Activated T-cell treated with anti-CD3 and anti-CD28 coated beads, Interleukin-2, amount 50 U/mL, for 72 hours (primary cell): ENCODE measurements at places on chromosomes 4 and X. TPM values are rescaled to one million over a fixed set of nuclear protein-coding genes. Genes with fewer than 3 reads are reported as not detected.

GRCh38 chrX:7047951-7048350, 99.6 kb upstream of the STS start:
- no peak for DNase-seq

DNA sequence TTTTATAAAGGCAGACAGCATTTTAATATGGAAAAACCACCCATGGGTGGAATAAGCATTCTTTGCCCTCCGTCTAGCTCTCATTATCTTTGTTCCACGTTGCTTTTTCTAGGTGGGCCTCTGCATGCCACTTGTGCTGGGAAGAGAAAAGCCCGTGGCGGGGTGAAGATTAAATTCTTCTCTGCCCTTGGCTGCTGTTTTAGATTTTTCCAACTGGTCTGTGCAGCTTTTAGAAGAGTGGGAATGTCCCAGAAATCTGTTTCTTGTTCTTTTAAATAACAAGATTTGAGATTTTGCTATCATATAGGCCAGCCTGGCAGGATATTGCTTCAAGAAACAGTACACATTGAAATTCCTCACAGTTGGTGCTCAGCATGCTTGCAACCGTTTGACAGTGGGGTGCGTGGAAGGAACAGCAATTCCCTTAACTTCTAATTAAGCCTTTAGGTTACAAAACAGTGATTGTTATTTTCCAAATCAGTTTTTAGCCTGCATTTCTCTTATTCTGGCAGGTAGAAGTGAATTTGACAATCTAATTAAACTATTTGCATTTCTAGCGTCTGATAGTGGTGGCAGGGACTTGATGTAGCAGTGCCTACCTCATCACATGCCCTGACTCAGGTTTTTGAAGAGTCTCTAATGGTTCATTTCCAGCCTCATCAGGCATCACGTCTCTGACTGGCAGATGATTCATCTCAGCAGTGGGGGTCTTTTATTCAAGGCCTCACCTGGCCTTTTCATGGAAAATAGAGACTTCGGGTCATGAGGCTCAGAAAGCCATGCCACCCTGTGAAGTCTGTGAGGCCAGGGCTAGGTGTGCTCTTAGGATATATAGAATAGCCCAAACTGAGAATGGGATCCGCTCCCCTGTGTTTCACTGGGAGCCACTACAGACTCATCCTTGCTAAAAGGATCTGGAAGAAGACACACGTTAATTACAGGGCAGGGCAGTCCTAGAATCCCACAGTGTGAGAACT, 50.8 kb downstream of the PPEF1 start:
- DNase-seq: no peak

DNA sequence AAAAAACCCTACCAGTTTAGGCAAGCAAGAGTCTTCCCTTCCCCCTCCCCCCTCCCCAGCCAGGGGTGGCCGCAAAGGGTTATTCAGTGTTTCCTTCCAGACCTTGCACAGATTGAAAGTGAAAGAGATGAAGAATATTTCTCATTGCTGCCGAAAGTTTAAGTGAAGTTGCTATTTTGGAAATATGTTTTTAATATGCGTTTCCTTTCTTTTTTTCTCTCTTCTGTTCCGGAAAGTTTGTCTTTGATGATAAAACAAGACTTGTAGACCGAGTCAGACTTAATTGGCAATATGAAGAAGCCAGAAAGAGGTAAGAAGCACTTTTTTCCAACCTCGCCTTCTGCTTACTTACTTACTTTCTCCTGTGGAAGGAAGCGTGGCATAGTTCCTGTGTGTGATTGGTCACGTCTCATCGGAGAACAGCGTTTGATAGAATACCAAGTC, 58.5 kb upstream of the CLCN4 start:
- DNase-seq: peak; percentile 65

DNA sequence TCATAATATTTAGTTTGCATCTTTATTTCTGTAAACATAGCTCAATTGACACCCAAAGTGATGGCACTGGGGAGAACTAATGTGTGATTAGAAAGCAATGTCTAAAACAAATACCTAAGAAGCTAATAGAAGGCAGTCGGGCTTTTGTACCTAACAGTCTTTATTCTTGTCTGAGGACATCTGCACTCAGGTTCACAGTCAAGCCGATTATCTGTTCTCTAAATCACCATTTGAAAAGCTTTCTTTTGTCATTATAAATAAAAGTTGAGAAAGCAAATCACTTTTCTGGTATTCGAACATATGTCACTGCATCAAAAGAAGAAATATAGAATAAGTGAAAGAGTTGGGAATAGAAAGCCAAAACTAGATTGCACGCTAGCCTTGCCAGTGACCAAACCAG, 2037.9 kb upstream of the TENM3 start:
- DNase-seq: no peak

DNA sequence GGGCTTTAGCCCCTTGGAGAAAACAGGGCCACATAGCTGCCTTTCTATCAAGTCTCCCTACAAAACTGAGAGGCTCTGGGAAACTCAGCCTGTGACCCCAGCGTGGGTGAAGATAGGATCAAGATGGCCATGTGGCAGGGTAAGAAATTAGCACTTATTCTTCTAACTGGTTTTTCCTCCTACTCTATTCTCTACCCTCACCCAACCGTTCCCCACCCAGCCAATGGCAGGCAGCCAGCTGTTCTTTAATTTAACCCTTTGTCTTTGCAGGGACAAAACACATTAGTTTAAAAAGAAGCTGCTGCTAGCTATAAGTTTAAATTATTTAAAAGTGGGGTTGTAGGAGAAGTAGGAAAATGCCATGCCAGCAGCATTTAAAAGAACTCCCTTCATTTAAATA, 2.8 kb downstream of the CLCN5 start:
- DNase-seq: no peak

- no peak for DNase-seq
Observed at GRCh38 chr4:7041801-7042502, 1.2 kb upstream of the TADA2B start.

GRCh38 chr4:42676066-42676951, 19.4 kb upstream of the ATP8A1 start:
- DNase-seq: no peak

GRCh38 chr4:121164291-121164690, at the start of gene TNIP3:
TNIP3 (minus strand) TSS chr4:121164321; CDS start chr4:121164125, 196 bp downstream.
- DNase-seq: no peak

DNA sequence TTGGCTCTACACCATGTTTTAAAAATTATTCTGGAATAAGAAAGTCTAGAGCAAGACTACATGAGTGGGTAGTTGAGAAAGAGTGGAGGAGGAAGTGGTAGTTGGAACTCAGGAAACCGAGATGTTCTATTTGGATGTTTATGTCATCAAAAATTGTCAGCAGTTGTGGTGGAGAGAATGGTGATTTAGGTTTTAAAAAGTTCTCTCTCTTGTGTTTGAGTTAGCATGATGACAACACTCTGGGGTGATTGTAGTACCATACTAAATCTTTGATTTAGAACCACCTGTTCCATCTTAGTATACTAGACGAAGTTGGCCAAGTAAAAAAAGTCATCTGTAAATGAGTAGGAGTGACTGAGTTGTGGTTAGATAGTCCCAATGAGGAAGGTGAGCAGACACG, 40.7 kb downstream of the KLHL2 start:
- no peak for DNase-seq

DNA sequence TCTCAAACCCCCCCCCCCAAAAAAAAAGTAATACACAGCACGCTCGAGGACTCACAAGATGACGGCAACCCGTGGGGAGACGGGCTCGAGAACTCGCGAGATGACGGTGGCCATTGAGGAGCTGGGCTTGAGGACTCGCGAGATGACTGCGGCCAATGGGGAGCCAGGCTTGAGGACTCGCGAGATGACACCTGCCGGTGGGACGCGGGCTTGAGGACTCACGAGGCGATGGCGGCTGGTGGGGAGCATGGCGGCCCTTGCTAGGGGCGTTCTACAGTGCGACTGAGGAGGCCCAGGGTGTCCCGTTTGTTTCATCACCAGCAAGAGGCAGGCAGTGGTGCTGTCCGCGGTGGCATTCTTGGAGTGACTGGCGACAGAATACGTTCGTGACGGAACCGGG, 172.4 kb upstream of the MAGEB16 start:
- no peak for DNase-seq

GRCh38 chr4:14518136-14518535, 484.1 kb upstream of the CPEB2 start:
- no peak for DNase-seq

GRCh38 chr4:163072222-163072621, 94.5 kb downstream of the NAF1 start:
- no peak for DNase-seq

- DNase-seq: no peak
Observed at GRCh38 chr4:72689923-72690322, 120.9 kb upstream of the ADAMTS3 start.

GRCh38 chrX:28787206-28787605, 200.0 kb downstream of the IL1RAPL1 start:
- DNase-seq: no peak

DNA sequence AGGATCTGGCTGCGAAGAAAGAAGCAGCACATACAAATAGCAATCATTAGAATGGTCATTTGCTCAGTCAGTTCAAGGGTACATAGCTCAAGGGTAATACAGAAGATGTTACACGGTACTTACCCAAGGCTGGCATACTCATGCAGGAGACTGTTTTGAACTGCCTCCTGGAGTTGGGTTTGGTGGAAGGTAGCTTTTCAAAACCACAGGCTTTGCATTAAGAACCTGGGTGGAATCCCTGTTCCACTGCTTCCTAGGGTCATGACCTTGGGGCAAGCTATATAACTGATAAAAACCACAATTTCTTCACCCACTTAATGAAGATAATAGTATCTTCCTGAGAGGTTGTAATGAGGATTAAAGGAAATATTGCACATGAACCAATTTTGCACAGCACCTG, 36.5 kb downstream of the TBC1D9 start:
- no peak for DNase-seq

GRCh38 chr4:122666527-122667245, 45.8 kb upstream of the IL21 start:
- peak; percentile 21 for DNase-seq

DNA sequence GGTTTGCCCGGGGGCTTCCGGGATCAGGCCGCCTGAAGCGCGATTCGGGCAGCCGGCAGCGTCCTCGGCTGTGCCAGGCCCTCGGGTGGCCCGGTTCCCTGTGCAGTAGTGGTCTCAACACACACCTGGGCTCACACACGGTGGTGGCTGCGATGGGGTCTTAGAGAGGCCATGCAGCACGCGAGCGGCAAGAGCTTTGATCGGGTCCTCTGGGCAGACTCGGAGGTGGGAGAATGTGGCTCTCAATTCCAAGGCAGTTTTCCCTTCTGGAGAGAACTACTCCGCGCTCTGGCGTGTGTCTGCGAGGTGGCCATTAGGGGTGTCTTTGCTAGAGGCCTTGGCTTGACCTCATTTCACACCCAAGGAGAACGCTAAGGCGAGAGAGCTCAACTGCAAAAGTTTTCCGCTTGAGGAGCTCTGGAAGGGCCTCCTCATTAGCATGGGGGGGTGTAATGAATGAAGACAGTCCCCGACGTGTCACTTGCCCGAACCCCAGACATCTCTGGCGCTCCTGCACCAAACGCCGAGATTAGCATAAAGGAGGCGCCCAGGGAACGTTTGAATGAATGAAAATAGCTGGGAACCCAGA, 771 bp upstream of the RBPJ start:
- DNase-seq: peak; percentile 64

- DNase-seq: no peak
Observed at GRCh38 chr4:184167576-184167975, 50.1 kb downstream of the ENPP6 start.

DNA sequence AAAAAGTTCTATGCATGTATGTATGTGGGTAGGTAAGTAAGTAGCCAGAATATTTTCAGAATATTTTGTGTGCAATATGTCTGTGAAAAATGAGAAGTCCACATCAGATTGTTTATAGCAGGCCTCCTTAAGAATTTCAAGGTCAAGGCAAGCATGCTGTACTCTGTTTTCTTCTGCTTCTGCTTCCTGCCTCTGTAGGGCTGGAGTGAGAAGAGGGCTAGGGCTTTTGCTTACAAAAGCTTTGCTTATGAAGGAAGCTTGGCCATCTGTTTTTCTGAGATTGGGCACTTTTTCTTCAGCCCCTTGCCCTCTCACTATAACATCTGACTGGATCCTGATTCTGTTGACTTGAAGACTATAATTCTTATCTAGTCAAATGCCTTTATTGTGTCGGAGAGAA, 150.4 kb downstream of the EMCN start:
- DNase-seq: no peak

DNA sequence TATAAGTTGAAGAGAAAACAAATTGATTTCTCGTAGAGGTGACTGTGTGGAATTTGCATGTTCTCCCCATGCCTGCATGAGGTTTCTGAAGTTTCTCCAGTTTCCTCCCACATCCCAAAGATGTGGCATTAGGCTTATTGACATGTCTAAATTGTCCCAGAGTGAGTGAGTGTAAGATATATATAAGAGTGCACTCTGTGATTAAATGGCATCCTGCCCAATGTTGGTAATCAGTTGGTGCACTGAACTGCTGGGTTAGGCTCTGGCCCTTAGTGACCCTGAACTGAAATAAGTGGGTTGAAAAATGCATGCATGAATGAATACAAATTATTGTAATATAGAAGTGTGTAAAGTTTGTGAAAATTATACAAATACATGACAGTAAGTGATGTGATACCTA, 1106.5 kb downstream of the TECRL start:
- no peak for DNase-seq

- DNase-seq: no peak
Observed at GRCh38 chr4:24622146-24622834, 37.9 kb upstream of the DHX15 start.

DNA sequence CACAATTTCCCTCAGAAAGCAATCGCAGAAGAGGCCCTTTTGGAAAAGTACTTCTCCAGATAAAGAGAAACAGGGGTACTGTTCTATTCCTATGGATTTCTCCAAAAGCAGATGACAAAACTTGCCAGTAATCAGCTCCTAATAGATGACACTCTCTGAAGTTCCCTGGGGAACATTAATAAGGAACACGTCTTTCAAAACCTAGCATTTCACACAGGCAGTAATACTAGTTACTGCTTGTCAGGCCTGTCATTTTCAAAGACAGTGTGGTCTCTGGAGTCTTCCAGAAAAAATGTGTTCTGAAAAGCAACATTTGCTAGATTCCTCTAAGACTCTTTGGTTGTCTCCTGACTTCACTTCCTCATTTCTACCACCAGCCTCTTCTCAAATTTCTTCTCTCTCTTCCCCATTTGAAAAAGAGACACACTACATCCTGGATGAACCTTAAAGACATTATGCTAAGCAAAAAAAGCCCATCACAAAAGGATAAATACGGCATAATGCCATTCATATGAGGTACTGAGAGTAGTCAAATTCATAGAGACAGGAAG, 47.3 kb downstream of the CHRDL1 start:
- no peak for DNase-seq

- DNase-seq: no peak
Observed at GRCh38 chr4:156598138-156598681, 373.4 kb downstream of the PDGFC start.

The SPANXC gene
- total RNA-seq: not detected

The LRBA gene
- 56.6 TPM for total RNA-seq

The GUCY1A1 gene
- 0.28 TPM for total RNA-seq

The EPGN gene
- 0.43 TPM for total RNA-seq

The L1CAM gene
- total RNA-seq: 2.1 TPM

The GAGE2A gene
- total RNA-seq: not detected

The FTSJ1 gene
- 68.7 TPM for total RNA-seq

The FAM9B gene
- not detected for total RNA-seq

The CXorf58 gene
- total RNA-seq: not detected

The HSPA4L gene
- total RNA-seq: 2.2 TPM

The SLC6A8 gene
- 1.8 TPM for total RNA-seq

The PCYT1B gene
- total RNA-seq: 0.12 TPM
